ENCODE measurements at places on chromosomes 5 and 9.

- no peak for DNase-seq
Measured at GRCh38 chr9:5111696-5112095, 73.7 kb downstream of the INSL6 start.

- DNase-seq: no peak
Measured at GRCh38 chr5:127370631-127371030, 80.0 kb downstream of the MEGF10 start.

GRCh38 chr5:39650008-39650762 lies 225.4 kb upstream of the DAB2 start:
- DNase-seq: no peak

DNA sequence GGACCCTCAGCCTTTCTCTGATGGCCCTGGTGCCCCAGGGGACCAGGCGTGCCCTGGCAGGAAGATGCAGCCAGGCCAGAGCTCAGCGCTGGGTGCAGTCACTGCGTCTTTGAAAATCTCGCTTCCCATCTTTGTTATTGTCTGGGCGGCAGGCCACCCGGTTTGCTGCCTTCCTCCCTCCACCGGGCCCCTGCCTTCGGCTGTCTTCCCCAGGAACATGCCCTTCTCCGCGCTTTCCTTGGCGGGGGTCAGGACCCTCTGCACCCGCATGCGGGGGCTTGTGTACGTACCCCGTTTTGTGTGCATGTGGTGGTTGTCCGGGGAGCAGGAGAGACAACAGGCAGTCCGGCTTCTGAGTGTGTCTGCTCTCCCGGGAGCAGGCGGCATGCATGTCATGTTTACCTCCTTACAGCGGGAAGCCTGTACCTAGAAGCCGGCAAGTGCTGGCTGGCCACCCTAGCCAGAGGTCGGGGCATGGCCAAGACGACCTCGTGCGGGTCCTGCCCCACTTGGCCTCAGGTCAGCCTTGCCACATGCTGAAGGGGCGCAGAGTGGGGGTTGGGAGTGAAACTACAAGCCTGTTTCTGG lies 49.5 kb downstream of the DAB2IP start:
- no peak for DNase-seq

DNA sequence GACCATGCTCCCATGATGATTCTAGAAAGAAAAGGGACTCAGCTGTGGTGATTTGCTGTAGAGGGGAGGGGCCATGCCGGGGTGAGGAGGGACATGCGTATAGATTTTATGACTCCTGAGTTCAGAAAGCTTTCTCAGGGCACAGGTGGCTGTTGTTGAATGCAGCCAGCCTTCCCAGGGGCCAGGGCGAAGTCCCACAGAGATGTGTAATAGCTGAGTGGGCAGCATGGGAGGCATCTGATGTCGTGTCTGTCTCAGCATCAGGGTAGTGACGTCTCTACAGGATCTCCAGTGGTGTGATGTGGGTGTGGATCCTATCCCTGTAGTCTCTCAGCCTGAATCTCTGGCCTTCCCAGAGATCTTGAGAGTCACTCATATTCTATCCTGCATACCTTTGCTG lies 7.8 kb upstream of the BOD1 start:
- no peak for DNase-seq

DNA sequence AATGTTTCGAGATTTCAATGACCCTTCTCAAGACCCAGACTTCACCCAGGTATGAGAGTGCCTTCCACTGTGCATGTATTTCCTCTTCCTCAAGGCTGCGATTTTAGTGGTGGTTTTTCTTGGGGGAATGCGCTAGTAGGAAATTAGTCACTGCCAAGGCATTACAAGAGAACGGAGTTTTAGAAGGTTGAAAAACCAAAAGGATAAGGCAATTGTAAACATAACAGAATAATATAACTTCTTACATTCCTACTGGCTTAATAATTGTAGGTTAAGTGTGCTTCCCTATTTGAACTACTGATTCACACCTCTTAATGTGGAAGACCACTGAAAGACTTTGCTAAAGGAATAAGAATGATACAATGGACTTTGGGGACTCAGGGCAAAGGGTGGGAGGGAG lies 38.9 kb downstream of the ACO1 start:
- DNase-seq: no peak

DNA sequence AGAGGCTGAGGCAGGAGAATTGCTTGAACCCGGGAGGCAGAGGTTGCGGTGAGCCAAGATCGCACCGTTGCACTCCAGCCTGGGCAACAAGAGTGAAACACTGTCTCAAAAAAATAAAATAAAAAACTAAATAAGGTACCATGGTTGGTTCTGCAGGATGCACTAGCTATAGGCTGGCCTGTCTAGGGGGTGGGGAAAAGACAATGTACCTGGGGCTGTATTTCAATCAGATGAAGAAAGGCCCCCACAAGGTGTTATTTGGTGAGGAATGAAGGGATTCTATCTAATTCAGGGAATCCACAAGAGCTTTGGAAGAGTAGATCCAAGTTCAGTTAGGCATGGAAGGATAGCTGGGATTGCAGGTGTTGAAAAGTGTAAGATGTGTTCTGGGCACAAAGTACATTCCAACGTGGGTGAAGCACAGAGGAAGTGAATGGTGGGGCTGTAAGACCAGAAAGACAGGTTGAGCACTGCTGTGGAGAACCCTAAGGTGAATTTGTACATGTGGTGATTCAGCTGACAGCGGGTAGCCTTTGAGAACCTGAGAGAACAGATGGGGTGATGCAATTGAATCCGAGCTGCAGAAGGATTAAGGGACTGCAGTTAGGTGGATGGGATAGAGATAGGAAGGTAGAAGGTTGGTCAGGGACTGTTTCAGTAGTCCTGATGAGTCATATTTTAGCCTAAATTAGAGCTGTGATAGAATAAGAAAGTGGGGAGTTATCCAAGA lies 71.8 kb downstream of the CAST start:
- no peak for DNase-seq

DNA sequence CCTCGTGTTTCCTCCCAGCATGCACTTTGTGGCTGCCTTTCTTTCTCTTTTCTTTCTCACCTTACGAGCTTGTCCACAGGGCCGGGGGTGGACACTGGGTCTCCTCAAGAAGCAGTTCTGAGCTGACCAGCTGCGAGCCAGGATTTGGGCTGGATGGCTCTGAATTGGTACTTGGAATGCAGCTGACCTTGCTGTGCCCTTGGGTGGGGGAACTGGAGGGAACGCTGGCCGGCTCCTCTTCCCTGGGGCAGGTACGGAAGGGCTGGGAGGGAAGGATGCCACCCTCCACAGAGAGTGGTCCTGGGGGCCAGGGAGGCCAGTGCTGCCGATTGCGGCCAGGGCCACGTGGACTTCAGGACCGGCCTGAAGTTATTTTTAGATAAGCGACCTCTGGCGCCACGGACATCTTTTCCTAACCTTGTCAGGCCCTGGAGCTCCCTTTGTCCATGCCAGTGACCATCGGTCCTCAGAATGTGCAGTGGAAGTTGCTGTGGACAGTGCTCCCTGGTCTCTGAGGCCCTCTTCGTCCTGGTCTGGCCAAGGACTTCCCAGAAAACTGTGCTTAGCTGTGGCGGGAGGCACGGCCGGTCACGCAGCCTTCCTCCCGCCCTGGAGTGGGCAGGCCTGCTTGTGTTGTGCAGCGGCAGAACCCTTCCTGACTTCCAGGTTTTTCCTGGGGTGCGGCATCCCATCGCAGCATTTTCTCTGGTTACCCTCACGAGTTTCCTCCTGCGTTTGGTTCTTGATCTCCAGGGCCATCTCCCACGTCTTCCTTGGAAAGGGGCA lies 13.5 kb upstream of the AHRR start:
- DNase-seq: no peak

DNA sequence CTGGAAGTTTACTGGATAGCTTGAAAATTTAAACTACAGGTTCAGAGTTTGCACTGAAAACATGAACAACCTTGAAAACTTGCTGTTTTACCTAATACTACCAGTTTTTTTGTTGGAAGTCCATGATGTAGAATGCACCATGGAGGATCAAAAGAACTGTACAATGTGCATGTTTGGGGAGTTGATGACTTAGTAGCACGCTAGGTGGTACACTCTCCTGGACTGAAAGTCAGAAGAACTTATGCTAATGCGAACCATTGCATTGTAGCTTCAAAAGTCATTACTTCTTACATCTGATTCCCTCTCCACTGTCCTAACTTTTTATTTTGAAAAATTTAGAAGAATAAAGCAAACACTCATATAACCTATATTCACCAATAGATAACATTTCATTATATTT lies 211.0 kb downstream of the OSTF1 start:
- DNase-seq: no peak

GRCh38 chr9:127386981-127387380 lies 10.0 kb upstream of the SLC2A8 start:
- no peak for DNase-seq

- no peak for DNase-seq
Measured at GRCh38 chr5:126595486-126596083, 566 bp upstream of the ALDH7A1 start.

DNA sequence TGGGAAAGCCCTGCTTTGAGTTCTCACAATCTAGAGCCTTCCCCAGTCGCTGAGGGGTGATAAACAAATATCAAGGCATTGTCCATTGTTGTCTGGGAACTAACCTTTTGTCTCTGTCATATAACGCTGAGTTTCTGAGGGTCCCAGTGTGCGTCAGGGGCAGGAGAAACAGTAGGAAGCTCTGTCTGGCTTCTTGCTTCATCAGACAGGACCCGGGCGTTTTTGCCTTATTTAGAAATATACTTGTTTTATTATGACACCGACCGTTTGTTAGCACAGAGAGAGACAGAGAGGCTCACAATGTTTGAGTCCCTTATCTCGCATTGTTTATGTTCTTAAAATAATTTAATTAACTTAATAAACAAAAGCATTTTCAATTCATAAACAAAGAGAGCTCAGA lies 204.9 kb upstream of the GAS1 start:
- no peak for DNase-seq

- no peak for DNase-seq
Measured at GRCh38 chr5:132203916-132204315, 23.7 kb downstream of the P4HA2 start.

DNA sequence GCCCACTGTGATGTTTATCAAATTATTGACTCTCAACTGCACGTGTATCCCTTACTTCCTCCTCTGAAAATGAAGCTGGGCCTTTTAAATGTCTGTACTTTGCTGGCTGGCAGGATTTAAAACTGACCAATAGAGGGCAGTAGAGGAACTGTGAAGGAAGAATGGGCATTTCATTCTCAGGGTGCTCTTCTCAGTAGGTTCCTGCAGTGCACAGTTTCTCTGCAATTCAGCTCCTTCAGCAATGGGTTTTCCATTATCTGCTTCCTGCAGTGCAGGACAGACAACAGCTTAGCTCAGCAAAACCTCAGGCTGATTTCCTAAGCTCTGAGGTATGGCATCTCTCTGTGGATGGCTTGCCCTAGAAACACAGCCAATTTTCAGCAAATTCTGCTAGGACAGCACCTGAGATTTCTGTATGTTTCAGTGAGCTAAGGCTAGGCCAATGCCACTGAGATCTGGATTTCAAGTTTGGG lies 298.4 kb upstream of the PRDM9 start:
- no peak for DNase-seq

- DNase-seq: no peak
Measured at GRCh38 chr9:81669041-81669651, 20.2 kb downstream of the TLE1 start.

Measured in activated naive CD4-positive, alpha-beta T cell (primary cell).